Articular chondrocyte of knee joint (primary cell): ENCODE measurements at places on chromosomes 7 and 10. TPM values are rescaled to one million over a fixed set of nuclear protein-coding genes. Genes with fewer than 3 reads are reported as not detected.

Gene HOXA3
- 8.1 and 9.4 TPM in 2 replicates for total RNA-seq

Gene PPP1R9A
- total RNA-seq, result under 0.01 and 0.11 TPM in 2 replicates

Gene FAM131B
- total RNA-seq, result 0.39 and 0.54 TPM in 2 replicates

Gene AGAP4
- 4.3 and 4.7 TPM in 2 replicates for total RNA-seq

Gene AFAP1L2
- total RNA-seq, result 0.13 and 0.32 TPM in 2 replicates

Gene NPFFR1
- not detected in 2 replicates for total RNA-seq
